ENCODE measurements at places on chromosomes 7 and 10.

GRCh38 chr10:25467881-25468280 is 293.1 kb downstream of the GPR158 start:
- no peak for DNase-seq

DNA sequence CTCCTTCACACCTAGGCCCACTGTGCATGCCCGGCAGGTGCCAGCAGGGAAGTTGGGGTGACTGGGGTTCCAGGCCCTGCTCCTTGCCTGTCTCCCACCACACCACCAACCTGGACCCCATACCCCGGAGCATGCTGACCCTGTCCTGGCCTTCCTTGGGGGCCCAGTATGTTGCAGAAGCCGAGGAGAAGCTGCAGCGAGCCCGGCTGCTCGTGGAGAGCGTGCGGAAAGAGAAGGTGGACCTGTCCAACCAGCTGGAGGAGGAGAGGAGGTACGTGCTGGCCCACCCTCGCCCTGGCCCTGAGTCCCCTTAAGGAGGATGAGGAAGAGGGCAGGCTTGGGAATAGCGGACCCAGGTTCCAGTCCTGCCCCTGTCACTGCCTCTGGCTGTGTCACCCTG is 70.8 kb downstream of the CLIP2 start:
- no peak for DNase-seq

- no peak for DNase-seq
Observed at GRCh38 chr7:122884186-122884585, 2.1 kb downstream of the CADPS2 start.

GRCh38 chr7:102046373-102047117 is 229.1 kb downstream of the CUX1 start:
- DNase-seq, result no peak

- no peak for DNase-seq
Observed at GRCh38 chr10:34168439-34168838, 646.7 kb downstream of the PARD3 start.

- DNase-seq, result no peak
Observed at GRCh38 chr7:13849163-13849892, 140.1 kb downstream of the ETV1 start.

DNA sequence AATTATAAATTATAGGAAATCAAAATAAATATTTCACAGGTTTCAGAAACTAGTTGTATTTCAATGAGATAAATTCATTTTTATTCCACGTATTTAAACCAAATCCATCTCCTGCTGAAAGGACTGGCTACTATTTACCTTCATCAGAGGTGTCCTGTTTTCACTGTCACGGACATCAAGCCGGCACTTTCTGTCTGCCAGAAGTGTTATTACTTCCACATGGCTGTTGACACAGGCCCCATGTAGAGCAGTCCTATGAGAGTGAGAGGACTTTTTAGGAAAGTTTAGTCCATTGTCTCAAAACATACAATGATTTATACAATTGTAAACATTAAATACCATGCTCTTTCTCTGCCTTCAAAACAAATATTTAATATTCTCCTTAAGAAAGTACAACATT is 100.4 kb upstream of the ACBD5 start:
- no peak for DNase-seq

DNA sequence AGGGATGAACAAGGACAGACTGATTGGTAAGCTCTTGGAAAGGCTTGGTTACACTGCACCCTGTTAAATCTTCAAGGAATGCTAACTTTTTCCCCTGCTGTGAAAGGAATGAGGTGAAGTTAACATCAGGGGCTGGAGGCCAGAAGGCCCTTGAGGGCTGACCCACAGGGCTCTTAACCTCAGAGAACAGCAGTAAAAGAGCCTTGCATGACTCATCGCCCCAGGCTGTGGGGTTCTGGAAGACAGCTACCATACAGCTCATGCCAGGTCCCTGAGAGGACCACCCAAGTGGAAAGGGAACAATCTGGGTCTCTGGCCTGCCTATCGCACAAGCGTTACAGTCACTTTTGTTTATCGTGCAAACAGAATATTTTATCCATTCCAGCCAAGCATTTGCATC is 54.4 kb downstream of the CYP2C9 start:
- no peak for DNase-seq

DNA sequence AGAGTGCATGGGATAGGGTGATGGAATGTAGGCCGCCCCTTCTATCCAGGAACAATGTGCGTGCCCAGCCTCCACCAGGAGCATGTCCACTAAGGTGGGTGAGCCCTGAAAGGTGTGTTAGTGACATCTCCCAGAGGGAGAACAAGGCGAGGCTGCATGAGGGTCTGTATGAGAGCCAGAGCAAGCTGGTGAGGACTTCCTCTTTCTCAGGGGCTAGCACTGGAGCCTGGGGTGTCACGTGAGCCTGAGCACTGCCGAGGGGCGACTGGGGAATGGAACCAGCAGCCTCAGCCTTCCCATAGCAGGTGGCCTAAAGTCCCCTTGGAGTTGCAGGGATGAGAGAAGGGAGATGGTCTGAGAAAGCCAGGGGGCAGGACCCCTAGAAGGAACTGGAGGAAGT is 156.3 kb upstream of the COBL start:
- no peak for DNase-seq

GRCh38 chr7:84113286-84113685 is 81.3 kb downstream of the SEMA3A start:
- DNase-seq, result no peak

DNA sequence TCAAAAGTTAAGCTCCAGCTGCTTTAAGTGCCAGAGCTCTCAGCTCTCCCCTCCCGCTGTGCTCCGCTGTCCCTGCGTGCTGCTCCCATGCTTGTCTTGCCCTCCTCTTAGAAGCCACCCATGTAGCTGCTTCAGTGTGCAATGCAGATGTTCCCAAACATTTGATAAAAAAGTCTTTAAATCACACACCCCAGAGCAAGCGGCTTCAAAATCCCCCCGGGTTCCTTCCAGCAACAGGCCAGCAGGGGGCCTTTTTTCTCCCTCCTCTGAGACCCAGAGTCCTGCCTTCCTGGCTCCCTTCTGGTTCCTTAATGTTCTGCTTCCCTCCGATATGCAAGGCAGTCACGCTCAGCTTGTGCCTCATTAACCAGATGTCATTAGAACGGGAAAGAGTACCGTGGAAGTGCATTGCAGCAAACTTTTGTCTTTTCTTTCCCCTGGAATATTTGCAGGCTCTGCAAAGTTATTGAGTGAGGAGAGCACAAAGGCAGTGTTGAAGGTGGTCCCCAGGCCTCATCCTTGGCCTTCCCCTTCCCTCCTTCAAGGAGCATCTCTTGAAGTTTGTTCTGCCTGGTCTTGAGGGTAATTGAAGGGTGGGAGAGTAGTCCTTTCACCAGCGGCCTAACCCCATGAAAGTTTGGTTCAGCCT is 25.5 kb downstream of the LDB3 start:
- DNase-seq, result peak; percentile 27

DNA sequence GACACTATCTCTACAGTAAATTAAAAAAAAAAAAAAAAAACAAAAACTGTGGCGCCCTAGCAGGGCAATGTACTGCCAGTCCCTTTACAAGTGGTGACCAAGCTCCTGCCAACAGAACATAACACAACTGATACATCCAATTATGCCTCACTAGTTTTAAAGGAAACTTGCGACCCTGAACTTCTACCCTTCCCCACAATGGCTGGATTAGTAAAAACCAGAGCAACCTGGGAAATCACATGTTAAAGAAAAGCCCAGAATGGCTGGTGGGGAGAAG is 16.5 kb downstream of the ATE1 start:
- no peak for DNase-seq

DNA sequence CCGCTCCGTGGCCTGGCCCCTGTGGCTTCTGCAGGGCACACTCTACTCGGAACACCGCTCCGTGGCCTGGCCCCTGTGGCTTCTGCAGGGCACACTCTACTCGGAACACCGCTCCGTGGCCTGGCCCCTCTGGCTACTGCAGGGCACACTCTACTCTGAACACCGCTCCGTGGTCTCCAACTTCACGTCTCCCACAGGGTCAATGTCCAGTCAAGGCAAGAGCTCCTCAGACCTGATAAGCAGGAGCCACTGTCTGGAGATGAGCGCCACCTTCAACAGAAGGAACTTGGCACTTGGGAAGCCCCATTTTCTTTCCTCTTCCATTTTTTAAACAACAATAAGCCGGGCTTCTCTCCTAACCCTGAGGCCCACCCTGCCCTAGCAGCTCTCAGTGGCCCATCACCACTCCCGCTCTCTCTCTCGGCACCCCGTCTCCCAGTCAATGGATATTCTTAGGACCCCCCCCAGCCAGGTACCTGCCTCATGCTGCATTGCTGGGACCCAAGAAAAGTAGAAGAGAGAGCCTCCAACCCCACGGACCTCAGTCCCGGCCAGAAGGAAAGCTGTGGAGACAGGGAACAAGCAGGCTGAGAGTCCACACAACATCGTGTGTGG is 56.3 kb downstream of the PRKAG2 start:
- DNase-seq, result no peak

DNA sequence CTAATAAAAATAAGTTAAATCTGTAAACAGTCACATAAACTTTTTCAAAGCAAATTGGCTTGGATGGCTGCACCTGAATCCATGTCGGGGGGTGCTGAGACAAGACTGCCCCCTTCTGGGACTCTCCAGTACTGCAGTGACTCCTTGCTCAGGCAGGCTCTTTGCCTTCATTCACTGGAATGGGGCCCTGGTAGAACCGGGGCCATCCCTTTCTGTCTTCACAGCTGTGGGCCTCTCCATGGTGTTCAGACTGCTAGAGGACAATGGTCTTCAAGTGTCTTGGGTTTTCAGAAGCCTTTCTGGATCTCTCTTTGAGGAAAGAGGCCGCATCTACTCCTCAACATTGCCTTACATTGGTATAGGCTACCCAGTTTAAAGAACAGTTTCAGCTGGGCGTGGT is 16.1 kb upstream of the IMPDH1 start:
- DNase-seq, result peak; percentile 78

DNA sequence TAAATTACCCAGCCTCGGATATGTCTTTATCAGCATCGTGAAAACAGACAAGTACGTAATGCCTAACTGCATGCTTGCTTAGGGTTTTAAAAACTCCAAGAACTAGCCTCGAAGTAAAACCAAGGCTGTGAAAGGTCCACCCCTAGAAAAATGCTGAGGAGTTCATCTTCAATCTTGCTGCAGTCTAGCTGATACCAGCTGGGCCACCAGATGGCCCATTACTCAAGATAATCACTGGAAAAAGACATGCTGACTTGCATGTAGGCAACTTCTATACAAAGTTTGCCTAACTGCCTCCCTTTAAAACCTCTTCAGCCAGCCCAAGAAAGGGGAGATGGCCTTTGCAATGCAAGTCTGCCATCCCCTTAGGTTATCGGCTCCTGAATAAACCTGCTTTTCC is 614.1 kb downstream of the GALNT17 start:
- no peak for DNase-seq

DNA sequence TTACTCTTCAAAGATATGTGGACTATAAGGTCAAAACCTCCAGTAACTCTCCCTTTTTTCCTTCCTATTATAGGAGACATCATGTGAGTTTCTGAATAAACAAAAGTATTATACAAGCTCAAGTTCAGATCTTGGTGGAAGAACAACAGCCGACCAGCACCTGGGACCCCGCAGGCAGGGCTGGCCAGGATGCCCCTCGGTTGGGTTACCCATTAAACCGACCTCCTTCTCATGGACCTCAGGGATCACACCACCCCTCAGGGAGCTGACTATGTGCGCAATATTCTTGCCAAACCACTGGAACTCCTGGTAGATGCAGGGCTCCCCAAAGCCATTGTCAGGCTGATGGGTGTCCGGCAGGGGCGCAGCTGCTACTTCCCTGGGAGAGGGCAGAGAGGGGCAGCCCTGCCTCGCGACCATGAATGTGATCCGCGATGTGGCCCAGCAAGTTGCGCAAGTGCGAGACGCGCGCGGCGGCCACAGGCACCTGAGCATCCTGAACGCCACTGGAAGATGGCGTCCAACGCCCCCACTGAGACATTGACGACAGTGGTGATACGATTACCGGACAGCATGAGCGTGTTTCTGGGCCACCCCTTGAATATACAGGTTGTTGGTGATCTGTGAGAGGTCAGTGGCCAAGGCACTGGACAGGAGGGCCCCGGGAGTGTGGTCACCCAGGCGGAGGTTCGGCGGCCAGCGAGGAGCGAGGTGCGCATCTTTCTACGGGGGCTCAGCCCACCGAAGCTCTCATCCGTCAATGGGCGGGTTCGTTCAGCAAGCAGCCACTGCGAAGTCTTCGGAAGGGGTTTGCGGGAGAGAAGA is 161.3 kb downstream of the IPMK start:
- no peak for DNase-seq

GRCh38 chr10:132064771-132065437 is 842 bp upstream of the JAKMIP3 start:
- no peak for DNase-seq

- no peak for DNase-seq
Observed at GRCh38 chr7:133609806-133610205, 356.9 kb downstream of the EXOC4 start.

DNA sequence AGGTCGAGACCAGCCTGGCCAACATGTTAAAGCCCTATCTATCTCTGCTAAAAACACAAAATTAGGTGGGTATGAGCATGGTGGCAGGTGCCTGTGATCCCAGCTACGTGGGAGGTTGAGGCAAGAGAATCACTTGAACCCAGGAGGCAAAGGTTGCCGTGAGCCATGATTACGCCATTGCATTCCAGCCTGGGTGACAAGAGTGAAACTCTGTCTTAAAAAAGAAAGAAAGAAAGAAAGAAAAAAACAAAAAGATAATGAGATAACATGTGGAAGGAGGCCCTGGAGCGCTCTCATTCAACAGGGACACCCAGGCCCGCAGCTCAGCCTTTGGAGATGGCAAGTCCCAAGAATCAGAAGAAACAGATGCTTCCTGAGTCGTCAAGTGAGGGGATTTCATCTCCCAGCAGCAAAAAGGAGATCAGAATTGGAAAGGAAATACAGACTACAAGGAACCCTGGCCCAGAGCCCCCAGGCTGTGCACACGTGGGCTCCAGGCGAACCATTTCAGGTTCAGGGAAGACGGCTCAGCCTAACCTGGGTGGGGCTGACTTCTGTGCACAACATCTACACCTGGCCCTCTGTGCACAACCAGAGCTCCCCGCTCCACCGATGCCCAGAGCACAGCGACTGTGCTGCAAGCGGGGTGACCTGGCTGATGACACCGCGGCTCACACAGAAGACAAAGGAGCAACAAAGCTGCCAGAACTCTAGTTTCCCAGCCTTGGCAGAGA is 33.3 kb downstream of the GNA12 start:
- DNase-seq, result no peak

- DNase-seq, result no peak
Observed at GRCh38 chr10:67621834-67622233, 74.2 kb downstream of the CTNNA3 start.

- DNase-seq, result no peak
Observed at GRCh38 chr10:74909670-74910069, 83.3 kb downstream of the KAT6B start.

GRCh38 chr7:16212610-16213009 is 208.7 kb downstream of the CRPPA start:
- DNase-seq, result no peak

Data from activated T-cell treated with anti-CD3 and anti-CD28 coated beads for 1 hour (primary cell).